ENCODE measurements at places on chromosomes 2 and 18.

DNA sequence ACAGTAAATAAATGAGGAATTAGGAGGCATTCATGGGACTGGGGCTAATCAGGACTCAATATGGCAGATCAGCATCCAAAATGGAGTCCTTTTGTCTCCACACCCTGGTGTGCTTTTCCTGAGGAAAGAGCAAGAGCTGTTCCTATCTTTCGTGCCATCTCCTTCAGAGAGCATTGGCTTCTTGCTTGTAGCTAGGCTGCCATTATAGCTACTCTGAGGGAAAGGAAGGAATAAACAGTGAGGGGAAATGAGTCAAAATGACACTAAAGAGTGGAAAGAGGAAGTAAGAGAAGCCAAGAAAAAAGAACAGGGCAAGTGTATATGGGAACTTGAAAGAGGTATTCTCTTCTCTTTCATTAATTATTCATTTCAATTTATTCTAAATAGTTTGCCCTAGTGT, 8.4 kb upstream of the NMI start:
- no peak for DNase-seq

GRCh38 chr2:8076448-8077342, 605.2 kb upstream of the ID2 start:
- DNase-seq = no peak

DNA sequence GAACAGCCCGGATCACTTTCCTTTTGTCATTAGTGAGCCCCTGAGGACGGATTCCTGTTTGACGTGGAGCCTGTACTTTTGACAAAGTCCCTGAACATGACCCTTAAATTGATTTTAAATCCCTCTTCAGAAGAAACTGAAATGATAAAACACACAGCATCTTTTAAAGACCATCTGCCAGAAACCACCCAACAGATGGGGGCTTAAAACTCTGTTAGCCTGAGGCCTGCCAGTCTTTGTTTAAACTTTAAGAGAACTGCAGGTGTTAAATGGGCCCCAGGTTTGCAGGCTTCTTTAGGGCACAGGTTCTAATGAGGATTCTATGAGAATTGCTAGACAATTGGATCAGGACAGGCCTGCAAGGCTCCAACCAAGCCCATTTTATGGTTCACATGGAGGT, 177.9 kb downstream of the ALK start:
- no peak for DNase-seq

GRCh38 chr2:199936554-199936953, 18.7 kb downstream of the TYW5 start:
- no peak for DNase-seq

DNA sequence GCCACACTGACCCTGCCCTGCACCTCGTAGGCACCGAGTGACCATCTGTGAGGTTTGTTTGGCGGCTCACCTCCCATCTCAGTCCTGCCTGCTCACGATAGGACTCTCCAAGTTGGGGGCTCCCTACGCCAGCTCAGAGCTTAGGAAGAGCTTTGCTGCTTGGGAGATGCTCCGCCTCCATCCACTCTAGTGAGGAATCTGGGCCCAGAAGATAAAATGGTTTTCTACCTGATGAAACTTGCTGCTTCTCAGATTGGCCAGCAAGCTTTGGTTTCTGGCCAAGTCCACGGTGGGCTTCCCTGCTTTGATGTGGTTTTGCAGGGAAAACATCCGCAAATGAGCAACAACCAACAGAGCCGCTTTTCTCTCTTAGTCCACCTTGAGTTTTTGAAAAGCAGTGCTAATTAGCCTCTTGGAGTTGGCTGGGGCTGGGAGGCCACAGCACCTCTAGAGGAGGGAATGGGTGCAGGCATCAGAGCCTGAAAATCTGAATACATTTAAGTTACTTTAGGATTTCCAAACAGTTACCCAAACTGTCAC, 42.2 kb downstream of the THNSL2 start:
- DNase-seq = no peak

DNA sequence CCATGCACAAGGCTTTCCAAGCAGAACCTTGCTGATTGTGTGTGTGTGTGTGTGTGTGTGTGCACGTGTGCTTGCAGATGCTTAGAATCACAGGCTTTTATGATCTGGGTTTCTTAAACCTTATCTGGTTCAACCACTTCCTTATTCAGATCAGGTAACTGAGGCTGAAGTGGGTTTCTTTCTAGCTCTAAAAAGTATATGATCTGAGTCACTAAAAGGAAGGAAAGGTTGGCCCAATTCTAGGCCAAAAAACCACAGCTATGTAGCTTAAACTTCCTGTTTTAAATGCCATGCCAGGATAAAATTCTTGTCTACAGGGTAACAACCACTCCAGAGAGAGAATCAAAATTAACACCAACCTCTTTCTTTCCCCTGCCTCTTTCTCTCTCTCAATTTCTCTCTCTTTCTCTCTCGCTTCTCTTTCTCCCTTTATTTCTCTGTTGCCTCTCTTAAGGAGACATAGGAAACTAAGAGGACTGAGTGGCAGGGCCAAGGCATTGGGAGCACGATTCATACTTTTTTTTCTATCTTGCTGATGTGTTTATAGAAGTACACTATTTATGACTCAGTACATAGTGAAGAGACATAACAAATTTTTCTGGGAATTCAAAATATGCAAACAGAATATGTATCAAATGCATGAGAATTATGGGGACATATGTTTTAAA, 140.3 kb downstream of the TRIB2 start:
- DNase-seq = no peak

Measured in stimulated activated CD8-positive, alpha-beta memory T cell treated with anti-CD3 and anti-CD28 coated beads, Interleukin-7, amount 100 ng/mL, for 24 hours (primary cell).